AG08396 (cell line): ENCODE measurements at places on chromosomes 7 and 10.
A peak's percentile ranks its signal among the peaks of the same experiment; 100 is the strongest.

GRCh38 chr10:27747096-27747451 lies 1.5 kb upstream of the MKX start:
- DNase-seq = no peak

DNA sequence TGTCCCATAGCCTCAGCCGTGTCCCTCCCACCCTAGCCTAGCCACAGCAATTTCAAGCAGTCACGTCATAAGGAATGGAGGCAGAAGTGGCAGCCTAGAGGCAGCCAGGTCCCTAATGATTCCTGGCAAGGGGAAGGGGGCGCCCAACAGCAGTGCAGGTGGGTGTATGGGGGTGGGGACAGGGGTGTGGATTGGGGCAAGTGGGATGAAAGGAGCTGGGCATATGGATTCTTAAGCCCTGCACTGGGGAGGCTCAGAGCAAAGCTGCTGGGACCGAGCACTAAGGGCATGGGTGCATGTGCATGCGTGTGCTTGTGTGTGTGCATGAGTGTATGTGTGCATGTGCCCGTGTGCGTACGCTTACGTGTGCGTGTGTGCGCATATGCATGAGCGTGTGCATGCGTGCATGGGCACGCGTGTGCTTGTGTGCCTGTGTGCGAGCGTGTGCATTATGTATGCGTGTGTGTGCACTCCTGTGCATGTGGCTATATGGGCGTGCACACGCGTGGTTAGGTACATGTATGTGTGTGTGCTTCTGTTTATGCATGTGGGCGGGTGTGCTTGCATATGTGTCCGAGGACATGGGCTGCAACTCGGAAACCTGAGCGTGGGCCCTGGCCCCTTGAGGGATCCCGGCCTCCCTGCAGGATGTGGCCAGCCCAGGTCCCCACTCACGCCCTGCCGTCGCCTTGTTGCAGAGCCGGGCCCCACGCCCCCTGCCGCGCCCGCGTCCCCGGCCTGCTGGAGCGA lies 34.1 kb downstream of the SH2B2 start:
- no peak for DNase-seq

DNA sequence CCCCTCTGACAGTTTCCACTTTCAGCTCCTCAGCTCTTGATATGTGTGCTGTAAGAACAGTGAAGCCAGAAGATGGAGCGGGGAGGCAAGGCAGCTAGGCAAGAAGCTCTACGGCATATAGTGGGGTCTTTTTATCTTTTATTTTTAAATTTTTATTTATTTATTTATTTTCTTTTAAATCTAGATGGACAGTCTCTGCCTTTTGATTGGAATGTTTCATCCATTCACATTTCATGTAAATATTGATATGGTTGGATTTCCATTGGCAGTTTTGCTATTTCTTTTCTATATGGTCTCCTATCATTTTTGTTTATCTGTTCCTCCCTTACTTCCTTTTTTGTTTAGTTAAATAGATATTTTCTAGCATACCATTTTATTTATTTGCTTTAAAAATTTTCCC lies 183.7 kb downstream of the TMEM178B start:
- DNase-seq = no peak

DNA sequence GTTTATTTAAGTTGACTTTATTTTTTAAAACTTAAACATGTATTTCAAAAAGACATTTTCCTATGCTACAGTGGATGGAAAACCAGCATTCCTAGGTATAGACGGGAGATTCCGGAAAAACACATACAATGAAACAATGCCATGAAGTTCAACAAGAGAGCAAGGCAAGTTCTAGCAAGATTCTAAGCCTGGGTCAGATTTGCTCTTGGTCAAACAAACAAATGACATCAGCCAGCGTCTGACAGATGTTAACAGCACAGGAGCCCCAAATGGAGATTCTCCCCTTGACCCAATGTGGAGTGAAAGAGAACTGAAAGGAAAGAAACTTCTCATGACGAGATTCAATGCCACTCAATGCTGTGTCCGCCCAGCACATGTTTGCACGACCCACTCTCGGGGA lies 149.9 kb downstream of the NEURL1 start:
- DNase-seq = no peak

GRCh38 chr10:88086187-88086960 lies 222.9 kb downstream of the PTEN start:
- DNase-seq = no peak

DNA sequence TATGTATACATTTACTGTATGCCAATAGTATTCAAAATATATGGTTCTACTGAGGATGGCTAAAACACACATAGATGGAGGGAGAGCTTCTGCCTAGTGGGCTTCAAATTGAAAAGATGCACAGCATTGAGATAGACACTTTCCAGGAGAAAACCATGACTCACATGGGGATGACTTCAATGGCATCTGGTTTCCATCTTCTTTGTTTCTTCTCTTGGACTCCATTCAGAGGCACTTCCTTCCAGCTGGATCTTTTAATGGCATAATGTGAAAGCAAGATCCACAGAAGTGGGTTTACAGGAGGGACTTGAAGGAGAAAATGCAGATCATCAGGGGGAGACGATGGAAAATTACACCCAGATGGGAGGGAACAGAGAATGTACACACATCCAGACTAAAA lies 84.9 kb downstream of the ZNF365 start:
- peak; percentile 48 for DNase-seq

GRCh38 chr10:80205477-80206276 lies at the start of gene ANXA11:
Gene ANXA11 (minus strand): TSS chr10:80205537. CDS start chr10:80172861, 32,676 bp downstream.
- DNase-seq = peak; percentile 88

- DNase-seq = no peak
Observed at GRCh38 chr7:32223721-32224120, 153.5 kb upstream of the PDE1C start.

DNA sequence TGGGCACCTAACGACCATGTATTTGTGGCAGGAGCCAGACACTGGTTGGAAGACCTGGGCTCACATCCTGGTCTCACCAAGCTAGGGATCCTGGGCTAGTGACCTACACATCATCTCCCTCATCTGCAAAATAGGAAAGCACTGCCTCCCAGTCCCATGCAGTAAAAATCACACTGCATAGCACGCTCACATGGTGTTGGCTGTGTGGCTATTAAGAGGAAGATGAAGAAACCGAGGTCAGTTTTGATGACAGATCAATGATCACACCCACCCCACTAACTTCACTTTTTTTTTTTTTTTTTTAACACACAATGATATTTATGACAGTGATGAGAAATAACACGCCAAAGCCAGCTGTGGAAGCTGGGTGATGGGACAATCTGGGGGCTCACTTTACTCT lies 146.5 kb downstream of the RNF216 start:
- no peak for DNase-seq

- no peak for DNase-seq
Observed at GRCh38 chr10:1406132-1406966, 331.0 kb downstream of the ADARB2 start.

DNA sequence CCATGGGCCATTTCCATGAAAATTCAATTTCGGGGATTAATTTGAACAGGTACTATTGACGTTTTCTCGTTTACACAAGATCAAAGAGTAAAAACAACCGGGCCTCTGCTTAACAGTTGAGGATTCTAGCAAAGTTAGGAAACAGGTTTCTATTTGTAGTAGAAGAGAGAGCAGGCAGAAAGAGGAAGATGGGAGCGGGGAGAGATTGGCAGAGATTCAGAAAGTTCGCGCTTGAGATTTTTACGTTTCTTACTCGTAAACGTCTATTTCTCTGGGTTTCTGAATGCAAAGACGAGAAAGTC lies 571 bp upstream of the VWC2 start:
- no peak for DNase-seq

- no peak for DNase-seq
Observed at GRCh38 chr7:117338020-117338419, 15.2 kb upstream of the WNT2 start.

DNA sequence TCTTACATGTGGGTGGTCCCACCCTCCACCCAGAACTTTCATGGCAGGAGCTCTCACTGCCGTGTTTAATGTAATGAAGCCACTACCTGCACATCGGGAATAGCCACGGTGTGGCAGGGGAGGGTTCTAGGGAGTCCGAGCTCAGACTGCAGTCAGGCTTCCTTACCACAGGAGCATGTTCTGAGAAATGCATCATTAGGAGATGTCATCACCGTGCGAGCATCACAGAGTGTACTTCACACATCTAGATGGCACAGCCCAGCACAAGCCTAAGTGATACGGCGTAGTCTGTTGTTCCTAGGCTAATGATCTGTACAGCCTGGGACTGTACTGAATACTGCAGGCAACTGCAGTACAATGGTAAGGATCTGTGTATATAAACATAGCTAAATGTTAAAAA lies 153.0 kb upstream of the LANCL2 start:
- DNase-seq = no peak

DNA sequence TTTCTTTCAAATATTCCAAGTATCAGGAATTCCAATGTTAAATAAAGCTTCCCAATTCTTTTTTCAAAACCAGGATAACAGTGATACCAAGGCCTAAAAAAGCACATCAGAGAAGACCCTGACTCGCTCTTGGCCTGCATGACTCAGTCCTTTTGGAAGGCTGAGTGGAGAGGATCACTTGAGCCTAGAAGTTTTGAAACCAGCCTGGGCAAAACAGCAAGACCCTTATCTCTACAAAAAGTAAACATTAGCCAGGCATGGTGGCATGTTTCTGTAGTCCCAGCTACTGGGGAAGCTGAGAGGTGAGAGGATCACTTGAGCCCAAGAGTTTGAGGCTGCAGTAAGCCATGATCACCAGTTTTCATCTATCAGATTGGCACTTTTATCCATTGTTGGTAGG lies 18.7 kb downstream of the NFE2L3 start:
- no peak for DNase-seq

- DNase-seq = no peak
Observed at GRCh38 chr7:36175886-36176285, 22.8 kb downstream of the EEPD1 start.
